Stimulated activated CD4-positive, alpha-beta T cell treated with anti-CD3 and anti-CD28 coated beads, TNF-alpha, amount 100 ng/mL, for 48 hours (primary cell): ENCODE measurements at places on chromosomes 3 and 15.

- DNase-seq = peak; percentile 19
Observed at GRCh38 chr3:158659454-158660237, 12.8 kb downstream of the LXN start.

DNA sequence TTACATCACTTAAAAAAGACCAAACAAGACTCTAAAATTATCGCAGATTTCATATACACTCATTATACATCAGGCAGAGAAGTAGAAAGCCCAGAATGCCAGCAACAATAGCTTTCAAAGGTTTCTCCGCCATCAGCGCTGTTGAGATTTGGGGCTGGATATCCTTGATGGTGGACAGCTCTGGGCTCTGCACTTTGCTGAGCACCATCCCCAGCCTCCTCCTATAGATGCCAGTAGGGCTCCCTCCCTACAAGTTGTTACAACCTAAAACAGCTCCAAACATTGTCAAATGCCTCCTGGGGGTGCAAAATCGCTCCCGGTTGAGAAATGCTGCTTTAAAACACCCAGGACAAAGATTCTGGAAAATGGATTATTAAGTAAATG, 73.5 kb downstream of the ATP10A start:
- no peak for DNase-seq

- DNase-seq = no peak
Observed at GRCh38 chr15:81029414-81030300, 28.9 kb downstream of the TLNRD1 start.

DNA sequence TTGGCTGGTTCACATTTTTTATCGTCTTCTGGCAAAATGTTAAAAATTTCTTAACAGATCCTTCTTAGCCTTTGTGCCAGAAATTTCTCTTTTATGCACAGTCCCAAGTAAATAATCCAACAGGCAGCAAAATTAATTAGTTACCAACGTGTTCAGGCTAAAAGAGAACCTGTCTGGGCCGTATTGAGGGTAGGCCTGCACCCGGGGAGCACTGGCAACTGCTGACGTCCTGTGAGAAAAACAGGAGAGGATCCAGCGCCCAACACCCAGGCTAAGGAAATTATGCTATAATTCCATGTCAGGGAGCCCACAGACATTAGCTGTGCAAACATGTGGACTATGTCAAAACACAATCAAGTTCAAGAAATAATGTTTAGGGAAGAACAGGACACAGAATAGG, 30.7 kb upstream of the CSTA start:
- DNase-seq = no peak

- DNase-seq = no peak
Observed at GRCh38 chr3:99856437-99857220, 39.0 kb downstream of the CMSS1 start.

GRCh38 chr15:80404761-80405553, 775 bp downstream of the ARNT2 start:
- DNase-seq = no peak

DNA sequence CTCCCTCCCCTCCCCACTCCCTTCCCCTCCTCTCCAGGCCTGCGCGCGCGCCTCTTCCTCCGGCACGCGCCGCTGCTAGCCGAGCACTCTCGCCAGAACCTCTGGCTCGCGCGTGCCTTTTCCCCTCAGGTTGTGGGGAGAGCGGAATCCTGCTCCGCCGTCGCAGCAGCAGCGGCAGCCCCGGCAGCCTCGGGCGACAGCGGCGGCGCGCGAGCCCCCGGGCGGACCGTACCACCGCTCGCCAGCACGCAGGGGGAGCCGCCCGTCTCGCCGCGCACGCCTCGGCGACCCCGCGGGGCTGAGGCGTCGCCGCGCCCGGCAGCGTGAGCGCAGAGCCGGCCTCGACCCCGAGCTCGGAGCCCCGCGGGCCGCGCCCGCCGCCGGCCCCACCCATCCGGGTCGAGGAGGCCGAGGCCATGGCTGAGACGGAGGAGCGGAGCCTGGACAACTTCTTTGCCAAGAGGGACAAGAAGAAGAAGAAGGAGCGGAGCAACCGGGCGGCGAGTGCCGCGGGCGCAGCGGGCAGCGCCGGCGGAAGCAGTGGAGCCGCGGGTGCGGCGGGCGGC, at the start of gene CDV3:
Gene CDV3 (plus strand): TSS at position 58 of the 566 bp plus-strand sequence. CDS start 359 bp downstream, at position 417.
- DNase-seq = no peak

DNA sequence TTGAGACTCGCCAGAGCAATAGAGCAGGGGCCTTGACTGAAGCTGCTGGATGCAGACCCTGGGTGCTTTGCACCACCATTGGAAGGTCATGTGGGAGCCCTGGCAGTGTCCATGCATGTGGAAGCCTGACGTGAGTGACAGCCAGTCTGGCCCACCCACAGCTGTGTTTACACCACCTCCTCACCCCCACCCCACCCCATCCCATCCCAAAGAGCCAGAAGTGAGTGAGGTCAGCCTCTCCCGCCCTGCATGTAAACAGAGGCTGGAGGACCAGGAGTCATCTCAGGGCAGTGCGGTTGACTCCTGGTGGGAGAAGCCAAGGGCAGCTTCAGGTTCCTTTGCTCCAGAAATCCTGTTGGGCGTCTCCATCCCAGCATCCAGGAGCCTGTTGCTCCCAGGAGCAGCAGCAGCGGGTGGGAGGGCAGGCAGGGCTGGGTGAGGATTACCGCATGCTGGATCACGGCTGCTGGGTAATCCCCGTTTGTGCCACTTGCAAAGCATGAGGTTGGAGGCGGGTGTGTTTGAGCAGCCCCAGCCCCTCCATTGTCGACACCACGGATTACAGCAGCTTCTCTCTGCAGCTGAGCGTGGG, 44.6 kb downstream of the CORO2B start:
- no peak for DNase-seq
